ENCODE measurements at places on chromosomes 4 and X. TPM values are rescaled to one million over a fixed set of nuclear protein-coding genes. Genes with fewer than 3 reads are reported as not detected.
A peak's percentile ranks its signal among the peaks of the same experiment; 100 is the strongest.

GRCh38 chr4:184808713-184809050 lies 17.1 kb downstream of the ACSL1 start:
- no peak for DNase-seq
- H3K36me3 ChIP-seq = peaks cover 33% of the 10 kb centered on the region
- no peaks in the 10 kb centered on the region for H3K27me3 ChIP-seq
- peaks cover 76% of the 10 kb centered on the region for H3K4me1 ChIP-seq

REELD1 gene
- total RNA-seq = not detected

GRCh38 chr4:169682372-169683047 lies 62.1 kb downstream of the CLCN3 start:
- no peaks in the 10 kb centered on the region for H3K4me1 ChIP-seq
- H3K4me3 ChIP-seq = no peak overlapping the region
- H3K36me3 ChIP-seq = peaks cover 36% of the 10 kb centered on the region
- DNase-seq = peak; percentile 33
- no peaks in the 10 kb centered on the region for H3K27me3 ChIP-seq
- H3K27ac ChIP-seq = no peak overlapping the region

HSFX3 gene
- not detected for total RNA-seq

GRCh38 chr4:112954286-112954685 lies 95.2 kb upstream of the ANK2 start:
- H3K27ac ChIP-seq = no peak overlapping the region
- H3K27me3 ChIP-seq = no peaks in the 10 kb centered on the region
- no peaks in the 10 kb centered on the region for H3K4me1 ChIP-seq
- no peak overlapping the region for H3K4me3 ChIP-seq
- DNase-seq = no peak

DNA sequence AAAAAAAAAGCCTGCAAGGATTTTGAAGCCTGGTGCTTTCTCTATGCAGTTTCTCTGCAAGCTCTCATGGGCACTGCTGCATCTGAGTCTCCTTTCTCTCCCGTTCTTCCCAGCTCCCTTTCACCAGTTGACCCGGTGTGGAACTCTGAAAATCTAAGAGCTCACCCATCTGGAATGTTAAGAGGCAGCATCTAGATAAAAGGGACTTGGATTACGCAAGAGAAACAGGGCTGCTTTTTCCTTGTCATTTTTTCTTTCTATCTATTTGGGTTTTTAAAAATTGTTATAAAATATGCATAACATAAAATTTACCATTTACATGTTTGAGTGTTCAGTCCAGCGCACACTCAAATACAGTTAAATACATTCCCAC lies 95.2 kb upstream of the RPS6KA3 start:
- no peak overlapping the region for H3K27ac ChIP-seq
- H3K36me3 ChIP-seq = no peaks in the 10 kb centered on the region
- H3K4me3 ChIP-seq = no peak overlapping the region
- peak; percentile 16 for DNase-seq
- H3K4me1 ChIP-seq = peaks cover 5% of the 10 kb centered on the region
- peaks cover 79% of the 10 kb centered on the region for H3K27me3 ChIP-seq

DNA sequence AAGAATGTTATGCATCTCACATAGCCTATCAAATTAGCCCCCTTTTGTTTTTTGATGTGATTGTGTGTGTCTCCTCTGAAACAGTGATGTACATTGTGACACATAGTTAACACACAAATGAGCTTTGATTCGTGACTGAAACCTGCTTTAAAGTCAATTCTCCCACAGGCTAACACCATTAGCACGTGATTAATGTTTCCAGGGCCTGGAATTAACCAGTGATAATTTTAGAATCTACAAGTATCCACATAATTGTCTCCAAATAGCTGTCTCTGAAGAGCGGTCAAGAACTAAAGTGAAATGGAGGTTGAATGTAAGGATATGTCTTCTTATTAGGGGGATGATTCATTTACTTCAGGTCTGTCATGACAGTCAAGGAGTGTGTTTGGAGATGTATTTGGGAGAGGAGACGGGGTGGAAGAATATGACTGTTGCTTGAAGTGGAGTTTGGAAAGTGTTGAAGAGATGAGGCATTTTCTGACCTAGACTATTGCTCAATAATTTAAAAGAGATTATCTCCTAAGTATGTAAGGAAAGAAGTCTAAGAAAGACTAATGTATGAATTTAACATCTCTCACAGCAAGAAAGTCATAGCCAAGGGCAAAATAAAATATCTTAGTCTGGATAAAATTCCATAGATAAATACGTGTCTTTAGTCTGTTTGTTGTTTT lies 13.7 kb upstream of the RASGEF1B start:
- H3K4me3 ChIP-seq = no peak overlapping the region
- no peaks in the 10 kb centered on the region for H3K36me3 ChIP-seq
- no peaks in the 10 kb centered on the region for H3K27me3 ChIP-seq

- H3K4me1 ChIP-seq = no peaks in the 10 kb centered on the region
- no peak overlapping the region for H3K27ac ChIP-seq
- H3K4me3 ChIP-seq = no peak overlapping the region
Measured at GRCh38 chrX:137425273-137425902, 140.5 kb upstream of the ZIC3 start.

GRCh38 chr4:95051702-95052020 lies 293.9 kb downstream of the BMPR1B start:
- DNase-seq = no peak
- no peaks in the 10 kb centered on the region for H3K4me1 ChIP-seq
- H3K27ac ChIP-seq = no peak overlapping the region

DGKK gene
- total RNA-seq = not detected

GPR143 gene
- total RNA-seq = 0.93 TPM

IL1RAPL2 gene
- 3.2 TPM for total RNA-seq

DNA sequence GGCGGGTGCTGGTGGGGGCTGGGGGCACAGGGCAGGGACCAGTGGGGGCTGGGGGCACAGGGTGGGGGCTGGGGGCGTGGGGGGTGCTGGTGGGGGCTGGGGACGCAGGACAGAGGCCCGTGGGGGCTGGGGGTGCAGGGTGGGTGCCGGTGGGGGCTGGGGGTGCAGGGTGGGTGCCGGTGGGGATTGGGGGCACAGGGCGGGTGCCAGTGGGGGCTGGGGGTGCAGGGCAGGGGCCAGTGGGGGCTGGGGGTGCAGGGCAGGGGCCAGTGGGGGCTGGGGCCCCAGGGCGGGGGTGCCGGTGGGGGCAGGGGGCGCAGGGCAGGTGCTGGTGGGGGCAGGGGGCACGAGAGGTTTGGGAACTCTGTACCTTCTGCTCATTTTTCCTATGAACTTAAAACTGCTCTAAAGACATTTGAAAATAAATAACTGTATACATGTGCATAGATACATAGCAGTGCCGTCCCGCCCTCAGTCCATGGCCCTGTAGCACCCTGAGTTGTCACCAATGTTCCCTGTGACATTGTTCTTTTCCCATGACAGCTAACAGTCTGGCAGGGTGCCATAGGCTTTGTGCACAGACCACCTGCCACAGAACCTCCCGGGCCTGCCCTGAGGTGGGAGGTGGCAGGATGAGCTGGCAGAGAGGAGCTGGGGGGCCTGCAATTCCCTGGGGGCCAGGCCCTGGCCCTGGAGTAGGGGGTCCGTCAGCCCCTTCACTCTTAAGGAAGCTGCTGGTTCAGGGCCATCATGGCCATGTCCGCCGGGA lies 35.6 kb upstream of the ADRA2C start:
- no peak overlapping the region for H3K27ac ChIP-seq
- no peaks in the 10 kb centered on the region for H3K36me3 ChIP-seq
- H3K4me3 ChIP-seq = no peak overlapping the region
- H3K27me3 ChIP-seq = peaks cover 27% of the 10 kb centered on the region
- H3K4me1 ChIP-seq = peaks cover 5% of the 10 kb centered on the region
- no peak for DNase-seq

DNA sequence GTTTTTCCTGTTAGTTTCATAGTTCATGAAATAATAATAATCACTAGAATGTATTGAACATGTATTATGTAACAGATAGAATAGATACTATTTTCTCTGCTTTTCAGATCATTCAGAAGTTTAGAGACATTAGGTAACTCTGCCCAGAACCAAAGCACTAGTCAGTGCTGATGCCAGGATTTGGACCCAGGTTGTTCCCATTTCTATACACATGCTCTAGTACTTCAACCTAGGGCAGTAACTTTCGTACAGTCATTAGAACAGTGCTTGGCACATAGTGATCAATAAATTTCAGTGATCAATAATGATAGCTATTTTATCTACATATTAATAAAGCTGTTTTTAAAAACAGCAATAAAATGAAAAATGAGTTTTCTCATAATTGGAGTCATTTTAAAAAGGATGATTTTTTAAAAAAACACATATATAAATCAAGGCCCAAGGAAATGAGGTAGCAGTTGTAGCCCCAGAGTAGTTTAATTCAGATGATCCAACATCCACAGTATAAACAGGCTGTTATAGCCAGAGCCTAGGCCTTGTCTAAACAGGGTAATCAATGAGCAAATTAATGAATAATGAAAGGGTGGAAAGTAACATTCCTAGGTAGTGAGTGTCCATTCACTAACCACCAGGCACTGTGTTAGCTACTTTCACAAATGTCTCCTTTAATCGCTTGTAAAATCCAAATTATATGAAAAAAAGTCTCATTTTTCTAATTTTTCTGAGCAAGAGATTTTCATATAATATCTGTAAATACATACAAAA lies 25.6 kb downstream of the TXK start:
- no peak for DNase-seq
- H3K36me3 ChIP-seq = no peaks in the 10 kb centered on the region
- no peak overlapping the region for H3K4me3 ChIP-seq
- no peaks in the 10 kb centered on the region for H3K4me1 ChIP-seq

DNA sequence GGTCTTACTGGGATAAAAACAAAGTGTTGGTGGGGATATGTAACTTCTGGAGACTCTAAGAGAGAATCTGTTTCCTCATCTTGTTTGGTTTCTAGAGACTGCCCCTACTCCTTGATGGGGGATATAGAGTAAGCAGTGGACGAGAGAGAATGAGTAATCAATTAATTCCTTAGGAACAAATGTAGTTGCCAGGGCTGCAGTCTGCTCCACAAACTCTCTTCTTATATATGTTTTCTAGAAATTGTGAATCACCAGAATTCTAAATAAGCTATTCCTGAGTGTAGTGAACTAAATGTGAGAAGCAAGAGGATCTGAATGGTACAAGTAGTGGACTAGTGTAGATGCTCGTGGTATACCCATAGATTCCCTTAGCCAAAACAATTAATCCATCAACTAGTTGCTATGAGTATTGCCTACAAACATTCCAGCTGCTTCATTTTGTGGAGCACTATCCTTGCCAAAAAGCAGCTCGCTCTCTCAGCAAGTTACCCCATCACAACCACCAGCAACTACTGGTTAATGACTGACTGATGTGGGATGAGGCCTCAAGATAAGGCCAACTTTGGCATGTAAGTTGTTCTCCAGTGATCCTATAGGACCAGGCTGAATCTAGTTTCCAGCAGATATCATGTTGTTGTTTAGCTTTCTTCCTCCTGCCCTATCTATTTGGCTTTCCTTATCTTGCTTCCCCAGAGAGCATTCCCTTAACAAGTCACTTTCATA lies 273.0 kb downstream of the SLC7A11 start:
- no peak for DNase-seq
- no peak overlapping the region for H3K4me3 ChIP-seq
- no peaks in the 10 kb centered on the region for H3K27me3 ChIP-seq

- peaks cover 84% of the 10 kb centered on the region for H3K27me3 ChIP-seq
- no peaks in the 10 kb centered on the region for H3K4me1 ChIP-seq
- no peak overlapping the region for H3K4me3 ChIP-seq
- H3K27ac ChIP-seq = no peak overlapping the region
- H3K36me3 ChIP-seq = no peaks in the 10 kb centered on the region
- DNase-seq = no peak
Measured at GRCh38 chrX:19800821-19801374, 86.5 kb downstream of the SH3KBP1 start.

- DNase-seq = no peak
- peak overlapping the region; percentile 26 for H3K4me3 ChIP-seq
- no peaks in the 10 kb centered on the region for H3K27me3 ChIP-seq
- no peaks in the 10 kb centered on the region for H3K4me1 ChIP-seq
- peak overlapping the region; percentile 87 for H3K27ac ChIP-seq
- no peaks in the 10 kb centered on the region for H3K36me3 ChIP-seq
Measured at GRCh38 chr4:39030725-39031124, 1.5 kb downstream of the TMEM156 start.

UBQLN2 gene
- total RNA-seq = 18.0 TPM

CFAP47 gene
- not detected for total RNA-seq

DNA sequence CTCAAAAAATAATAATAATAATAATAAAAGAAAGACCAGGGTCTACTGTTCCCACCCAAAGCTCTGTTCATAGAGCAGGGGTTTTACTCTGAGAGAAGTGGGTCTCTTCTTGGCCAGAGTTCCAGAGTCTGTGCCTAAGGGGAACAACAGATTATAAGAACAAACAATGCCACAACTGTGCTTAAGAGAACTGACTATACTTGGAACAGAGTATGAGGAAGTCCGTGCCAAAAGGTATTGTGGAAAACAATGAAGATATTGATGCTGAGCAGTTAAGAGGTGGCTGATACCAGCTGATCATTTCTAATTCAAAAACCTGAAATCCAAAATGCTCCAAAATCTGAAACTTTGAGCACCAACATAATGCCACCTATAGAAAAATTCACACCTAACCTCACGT lies 229.6 kb downstream of the FBXO8 start:
- peaks cover 25% of the 10 kb centered on the region for H3K27me3 ChIP-seq
- no peak overlapping the region for H3K27ac ChIP-seq
- H3K36me3 ChIP-seq = no peaks in the 10 kb centered on the region
- DNase-seq = no peak
- H3K4me1 ChIP-seq = no peaks in the 10 kb centered on the region
- no peak overlapping the region for H3K4me3 ChIP-seq

DNA sequence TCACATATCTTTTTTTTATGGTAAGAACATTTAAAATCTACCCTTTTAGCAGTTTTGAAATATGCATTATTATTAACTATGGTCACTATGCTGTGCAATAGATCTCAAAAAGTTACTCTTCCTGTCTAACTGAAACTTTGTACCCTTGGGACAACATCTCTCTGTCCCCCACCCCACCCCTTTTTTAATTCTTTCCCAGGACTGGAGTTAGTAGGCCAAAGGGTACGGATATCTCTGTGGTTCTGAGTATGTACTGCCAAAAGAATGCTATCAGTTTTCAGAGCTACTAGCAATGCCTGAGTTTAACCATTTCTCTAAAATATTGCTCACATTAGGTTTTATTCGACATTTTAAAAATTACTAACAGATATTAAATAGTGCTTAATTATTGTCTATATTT lies 4.7 kb upstream of the FAM241A start:
- peaks cover 6% of the 10 kb centered on the region for H3K4me1 ChIP-seq
- no peak overlapping the region for H3K4me3 ChIP-seq
- no peaks in the 10 kb centered on the region for H3K27me3 ChIP-seq
- no peak overlapping the region for H3K27ac ChIP-seq

DNA sequence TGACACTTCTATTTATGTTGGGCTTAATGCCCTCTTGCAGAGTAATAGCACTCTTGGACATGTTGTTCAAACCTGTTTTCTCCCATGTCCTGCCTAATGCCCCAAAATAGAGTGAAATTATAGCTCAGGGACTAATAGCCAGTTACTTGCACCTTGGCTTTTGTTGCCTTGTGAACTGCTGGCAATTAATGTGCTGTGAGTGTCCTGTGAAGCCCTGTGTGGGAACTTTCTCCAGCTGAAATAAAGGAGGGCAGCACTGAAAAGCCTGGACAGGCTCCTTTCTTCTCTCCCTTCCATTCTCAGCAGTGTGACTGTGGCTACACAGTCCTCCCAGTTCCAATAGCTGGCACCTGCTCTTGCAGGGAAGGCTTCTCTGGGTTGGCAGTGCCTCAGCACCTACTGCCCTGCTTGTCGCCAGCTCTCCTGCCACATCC lies 72.4 kb downstream of the DCLK2 start:
- no peaks in the 10 kb centered on the region for H3K36me3 ChIP-seq
- no peaks in the 10 kb centered on the region for H3K27me3 ChIP-seq
- H3K27ac ChIP-seq = no peak overlapping the region
- H3K4me3 ChIP-seq = no peak overlapping the region
- no peak for DNase-seq
- no peaks in the 10 kb centered on the region for H3K4me1 ChIP-seq

- H3K4me3 ChIP-seq = no peak overlapping the region
- no peaks in the 10 kb centered on the region for H3K36me3 ChIP-seq
- peaks cover 58% of the 10 kb centered on the region for H3K27me3 ChIP-seq
Measured at GRCh38 chrX:111662292-111662691, 18.7 kb upstream of the ALG13 start.
